Stimulated activated CD8-positive, alpha-beta memory T cell treated with anti-CD3 and anti-CD28 coated beads, Interleukin-12 subunit alpha, Interleukin-12 subunit beta, amount 100 ng/mL, for 1 hour (primary cell): ENCODE measurements at places on chromosomes 13 and 19.

- DNase-seq = no peak
These were observed 22.7 kb downstream of the USP12 start for GRCh38 chr13:27148900-27149299.

DNA sequence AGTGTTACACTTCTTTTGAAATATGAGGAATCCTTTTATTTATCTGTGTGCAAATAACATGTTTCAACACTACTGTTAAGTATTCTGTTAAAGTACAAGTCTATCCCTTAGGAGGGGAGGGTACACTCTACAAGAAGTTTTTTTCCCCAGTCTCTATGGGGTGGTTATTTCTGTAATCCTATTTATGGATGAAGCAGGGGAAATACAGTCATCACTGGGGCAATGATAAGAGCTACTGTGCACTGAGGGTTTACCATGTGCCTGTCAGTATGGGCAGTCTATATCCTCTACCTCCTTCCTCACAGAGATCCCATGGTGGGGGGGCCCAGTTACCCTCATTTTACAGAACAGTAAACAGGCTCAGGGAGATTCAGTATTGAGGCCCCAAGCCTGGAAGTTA is 16.6 kb upstream of the TRIM13 start:
- no peak for DNase-seq

DNA sequence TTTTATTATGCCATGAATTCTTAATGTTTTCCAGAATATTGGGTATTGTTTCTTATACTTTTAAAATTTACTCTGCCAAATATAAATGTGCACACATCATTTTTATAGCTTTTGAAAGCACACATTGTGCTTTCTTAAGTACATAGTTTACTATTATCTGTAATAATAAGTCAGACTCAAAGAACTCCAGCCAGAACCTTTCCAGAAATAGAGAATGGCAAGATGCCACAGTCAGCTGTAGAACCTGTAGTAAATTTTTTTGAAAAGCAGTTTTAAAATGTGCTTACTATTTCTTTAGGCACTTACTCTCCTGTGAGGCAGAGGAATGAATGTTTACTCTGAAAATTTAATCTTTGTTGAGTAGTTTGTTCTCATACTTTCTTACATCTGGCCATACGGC is 1287.1 kb downstream of the PCDH9 start:
- DNase-seq = no peak

GRCh38 chr19:31127134-31127967 is 221.9 kb downstream of the TSHZ3 start:
- no peak for DNase-seq

GRCh38 chr13:94382517-94382916 is 97.0 kb downstream of the DCT start:
- no peak for DNase-seq

- DNase-seq = peak; percentile 72
These were observed 38.3 kb downstream of the TMED1 start for GRCh38 chr19:10797541-10798256.

DNA sequence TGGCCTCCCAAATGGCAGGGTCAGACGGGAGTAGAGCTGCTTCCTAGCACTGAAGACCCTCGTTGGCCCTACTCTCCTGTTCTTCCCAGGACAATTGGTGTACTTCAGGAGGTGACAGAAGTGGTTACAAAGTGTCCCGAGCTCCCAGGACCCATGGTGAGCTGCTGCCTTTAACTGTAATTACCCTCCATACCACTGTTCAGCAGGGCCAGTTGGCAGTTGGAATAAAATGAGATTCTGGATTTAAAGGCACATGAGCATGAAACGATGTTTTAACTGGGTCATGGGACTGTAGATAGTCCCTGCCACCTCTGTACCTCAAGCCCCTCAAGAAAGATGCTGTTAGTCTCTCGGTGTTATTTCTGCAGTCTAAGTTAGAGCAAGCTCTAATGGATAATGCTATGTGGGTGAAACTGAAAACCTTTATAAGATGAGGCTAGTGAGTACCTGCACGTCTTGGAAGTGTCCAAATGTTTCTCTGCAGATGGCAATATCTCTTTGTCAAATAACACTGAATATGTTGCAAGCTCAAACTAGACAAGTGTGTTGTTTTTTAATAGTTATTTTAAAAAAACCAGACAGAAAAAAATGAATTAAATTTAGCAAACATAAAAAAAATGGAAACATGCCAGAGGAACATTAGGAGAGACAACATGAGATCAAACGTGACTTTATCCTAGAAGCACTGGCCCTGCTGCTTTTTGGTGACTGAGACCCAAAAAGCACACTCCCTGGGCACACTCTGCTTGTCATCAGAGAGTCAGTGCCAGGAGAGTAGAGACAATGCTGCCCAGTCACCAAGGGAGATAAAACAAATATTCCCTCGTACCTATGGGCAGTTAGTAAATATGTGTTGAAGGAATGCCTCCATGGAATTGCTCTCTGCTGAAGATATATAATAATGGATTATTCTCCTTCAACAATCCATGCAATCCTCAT is 266.3 kb downstream of the LMO7 start:
- no peak for DNase-seq

GRCh38 chr19:11693505-11694499 is 44.9 kb downstream of the ZNF823 start:
- DNase-seq = no peak

- DNase-seq = no peak
These were observed 1075.2 kb downstream of the PCDH9 start for GRCh38 chr13:66154976-66155375.

DNA sequence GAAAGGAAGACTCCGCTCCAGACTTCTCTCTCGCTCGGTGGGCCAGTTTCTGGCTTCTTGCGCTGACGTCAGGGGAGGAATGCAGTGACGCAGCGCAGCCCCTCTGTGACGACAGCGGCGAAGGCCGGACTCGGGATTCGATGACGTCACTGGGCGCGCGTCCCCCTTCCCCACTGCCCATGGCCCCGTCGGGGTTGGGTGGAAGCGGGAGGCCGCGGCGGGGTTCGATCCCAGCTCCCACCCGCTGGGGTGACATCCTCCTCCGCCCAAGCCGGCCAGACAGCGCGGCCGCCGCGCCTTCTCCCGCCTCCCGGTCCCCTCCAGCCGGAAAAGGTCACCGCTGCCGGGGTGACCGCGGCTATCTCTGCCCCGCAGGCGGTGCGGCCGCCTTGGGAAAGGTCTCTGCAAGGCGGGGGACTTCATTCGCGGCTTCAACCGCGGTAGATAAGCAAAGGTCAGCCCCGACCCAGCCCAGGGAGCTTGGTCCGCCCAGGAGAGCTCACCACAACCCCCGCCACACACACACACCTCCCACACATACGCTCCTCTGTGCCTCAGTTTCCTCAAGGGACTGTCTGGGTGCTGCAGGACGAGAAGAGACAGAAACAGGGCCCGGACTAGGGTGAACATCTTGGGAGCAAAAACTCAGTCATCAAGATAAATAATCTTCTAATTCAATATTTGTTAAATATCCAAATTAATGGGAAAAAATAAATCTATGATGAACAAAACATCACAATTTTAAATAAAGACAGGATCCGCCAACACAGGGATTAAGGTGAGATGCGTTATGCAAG is 844 bp upstream of the RFX1 start:
- no peak for DNase-seq

- no peak for DNase-seq
These were observed 37.5 kb downstream of the ZNF557 start for GRCh38 chr19:7106711-7107657.

- DNase-seq = no peak
These were observed 149.8 kb downstream of the ZIC5 start for GRCh38 chr13:99821741-99822140.

DNA sequence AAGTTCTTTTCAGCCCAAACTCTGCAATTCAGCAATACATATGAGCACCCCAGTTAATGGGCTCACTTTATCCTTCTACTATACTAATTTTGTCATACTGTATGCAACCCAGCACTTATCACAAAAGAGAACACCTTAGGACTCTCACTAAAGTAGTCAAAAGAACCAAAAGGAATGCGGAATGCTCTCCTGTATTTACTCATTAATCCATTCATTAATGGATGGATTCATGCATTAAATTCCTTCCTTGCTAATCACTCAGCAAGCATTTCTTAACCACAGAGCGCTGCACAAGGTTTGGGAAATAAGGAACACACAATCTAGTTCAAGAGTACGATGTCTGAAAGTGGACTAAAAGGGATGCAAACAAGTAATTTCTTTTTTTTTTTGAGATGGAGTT is 12.8 kb upstream of the DOCK9 start:
- no peak for DNase-seq

GRCh38 chr13:82070416-82070815 is 1729.5 kb upstream of the SPRY2 start:
- no peak for DNase-seq

DNA sequence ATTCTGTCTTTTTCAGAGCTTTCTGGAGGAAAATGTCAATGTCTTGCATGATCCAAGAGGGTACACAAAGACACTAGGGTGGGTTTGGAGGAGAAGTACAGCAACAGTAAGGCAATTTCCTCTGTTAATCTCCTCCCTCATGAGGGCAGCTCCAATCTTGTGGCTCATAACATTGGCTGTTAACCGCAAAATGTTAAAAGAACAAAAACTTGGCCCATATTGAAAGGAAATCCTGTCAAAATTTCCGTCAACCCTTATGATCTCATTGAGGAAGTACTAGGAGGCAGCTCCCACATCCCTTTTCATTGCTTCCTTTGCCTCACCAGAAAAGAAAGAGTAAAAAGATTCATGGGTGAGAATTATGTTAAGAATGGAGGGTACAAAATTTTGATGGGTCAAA is 11.6 kb downstream of the OXGR1 start:
- DNase-seq = no peak

DNA sequence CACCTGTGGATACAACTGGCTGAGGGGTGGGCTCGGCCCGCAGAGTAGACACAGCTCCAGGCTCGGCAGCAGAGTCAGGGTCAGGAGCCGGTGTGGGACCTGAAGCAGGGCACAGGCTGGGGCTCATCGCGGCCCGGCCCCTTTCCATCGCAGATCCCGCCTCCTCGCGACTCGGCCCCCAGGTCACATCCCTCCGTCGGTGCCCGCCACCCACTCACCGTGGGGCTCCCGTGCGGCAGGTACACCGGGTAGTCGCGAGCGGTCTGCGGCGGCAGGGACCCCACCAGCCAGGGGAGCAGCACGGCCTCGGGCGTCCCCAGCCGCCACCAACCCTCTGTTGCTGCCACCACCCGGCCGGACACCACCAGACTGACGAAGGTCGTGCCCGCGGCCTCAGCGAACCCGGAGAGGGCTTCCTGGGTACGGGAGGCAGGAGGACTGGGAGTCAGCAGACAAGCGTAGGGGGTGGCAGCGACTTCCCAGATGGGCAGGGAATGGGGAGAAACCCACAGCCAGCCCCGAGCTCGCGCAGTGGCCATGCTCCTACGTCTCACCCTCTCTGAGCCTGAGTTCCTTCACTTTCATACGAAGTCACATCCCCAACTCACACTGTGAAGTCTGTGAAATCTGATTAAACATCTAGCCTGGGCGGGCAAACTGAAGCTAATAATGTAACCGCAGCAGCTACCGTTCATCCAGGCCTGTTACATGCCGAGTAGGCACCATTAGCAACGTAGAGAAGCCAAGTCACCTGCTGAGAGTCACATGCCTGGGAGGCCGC is 3.7 kb downstream of the FUZ start:
- peak; percentile 16 for DNase-seq

- DNase-seq = peak; percentile 35
These were observed 2.3 kb downstream of the SLC5A5 start for GRCh38 chr19:17873786-17874757.

DNA sequence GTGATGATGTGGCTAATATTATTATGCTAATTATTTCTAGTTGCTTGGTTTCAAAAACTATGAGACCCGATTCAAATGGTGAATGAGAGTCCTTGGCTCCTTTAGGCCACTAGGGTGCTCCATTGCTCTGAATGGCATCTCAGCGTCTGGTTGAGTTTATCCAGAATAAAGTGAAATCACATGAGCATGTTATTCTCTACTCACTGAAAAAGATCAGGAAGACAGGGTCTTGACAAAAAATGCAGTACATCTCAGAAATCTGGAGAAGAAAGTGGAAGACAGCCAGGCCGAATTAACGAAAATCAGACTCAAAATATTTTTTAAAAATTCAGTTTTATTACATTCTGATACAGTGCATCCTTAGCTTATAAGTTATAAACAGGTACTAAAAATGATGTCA is 516.2 kb downstream of the MYO16 start:
- no peak for DNase-seq

DNA sequence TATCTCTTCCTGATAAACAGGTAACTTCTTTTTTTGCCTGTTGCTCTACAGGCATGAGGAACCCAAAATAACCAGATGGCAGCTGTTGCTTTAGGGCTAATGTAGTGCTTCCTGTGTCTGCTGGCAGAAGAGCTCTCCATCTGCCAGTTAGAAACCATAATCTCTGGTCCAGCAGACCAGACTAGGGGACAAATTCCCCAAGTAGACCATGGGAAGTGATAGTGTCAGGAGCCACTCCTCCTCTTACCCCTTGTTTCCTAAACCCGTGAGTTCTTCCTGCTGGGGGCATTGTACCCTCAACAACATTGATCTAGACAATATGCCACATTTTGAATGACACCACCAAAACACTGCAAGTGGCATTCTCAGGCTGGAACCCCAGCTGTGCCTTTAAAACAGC is 135.9 kb downstream of the DLEU7 start:
- no peak for DNase-seq

DNA sequence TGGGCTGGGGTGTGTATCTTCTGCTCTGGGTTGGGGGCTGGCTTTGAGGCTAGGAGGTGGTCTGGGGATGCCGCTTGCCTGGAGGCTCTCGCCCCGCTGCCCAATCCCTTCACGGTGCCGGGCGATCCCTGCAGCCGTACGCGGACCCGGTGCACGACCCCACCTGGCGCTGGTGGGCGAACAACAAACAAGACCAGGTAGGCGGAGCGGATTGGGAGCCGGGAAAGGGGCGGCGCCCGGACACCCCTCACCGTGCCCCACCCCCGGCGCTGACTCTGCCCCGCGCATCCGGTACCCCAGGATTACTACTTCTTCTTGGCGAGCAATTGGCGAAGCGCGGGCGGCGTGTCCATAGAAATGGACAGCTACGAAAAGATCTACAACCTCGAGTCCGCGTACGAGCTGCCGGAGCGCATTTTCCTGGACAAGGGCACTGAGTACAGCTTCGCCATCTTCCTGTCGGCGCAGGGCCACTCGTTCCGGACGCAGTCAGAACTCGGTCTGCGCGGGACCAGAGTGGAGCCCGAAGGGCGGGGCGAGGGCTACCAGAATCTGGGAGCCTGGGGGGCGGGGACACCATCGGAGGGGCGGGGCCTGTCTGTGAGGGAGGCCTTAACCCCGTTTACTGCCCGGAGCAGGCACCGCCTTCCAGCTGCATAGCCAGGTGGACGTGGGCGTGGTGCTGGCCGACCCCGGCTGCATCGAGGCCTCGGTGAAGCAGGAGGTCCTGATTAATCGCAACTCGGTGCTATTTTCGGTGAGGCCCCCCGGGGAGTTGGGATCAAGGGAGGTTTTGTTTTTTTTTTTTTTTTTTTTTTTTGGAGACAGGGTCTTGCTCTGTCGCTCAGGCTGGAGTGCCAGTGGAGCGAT is 12.1 kb upstream of the PSMD8 start:
- DNase-seq = peak; percentile 36
